ENCODE measurements at places on chromosomes 6 and 20.

DNA sequence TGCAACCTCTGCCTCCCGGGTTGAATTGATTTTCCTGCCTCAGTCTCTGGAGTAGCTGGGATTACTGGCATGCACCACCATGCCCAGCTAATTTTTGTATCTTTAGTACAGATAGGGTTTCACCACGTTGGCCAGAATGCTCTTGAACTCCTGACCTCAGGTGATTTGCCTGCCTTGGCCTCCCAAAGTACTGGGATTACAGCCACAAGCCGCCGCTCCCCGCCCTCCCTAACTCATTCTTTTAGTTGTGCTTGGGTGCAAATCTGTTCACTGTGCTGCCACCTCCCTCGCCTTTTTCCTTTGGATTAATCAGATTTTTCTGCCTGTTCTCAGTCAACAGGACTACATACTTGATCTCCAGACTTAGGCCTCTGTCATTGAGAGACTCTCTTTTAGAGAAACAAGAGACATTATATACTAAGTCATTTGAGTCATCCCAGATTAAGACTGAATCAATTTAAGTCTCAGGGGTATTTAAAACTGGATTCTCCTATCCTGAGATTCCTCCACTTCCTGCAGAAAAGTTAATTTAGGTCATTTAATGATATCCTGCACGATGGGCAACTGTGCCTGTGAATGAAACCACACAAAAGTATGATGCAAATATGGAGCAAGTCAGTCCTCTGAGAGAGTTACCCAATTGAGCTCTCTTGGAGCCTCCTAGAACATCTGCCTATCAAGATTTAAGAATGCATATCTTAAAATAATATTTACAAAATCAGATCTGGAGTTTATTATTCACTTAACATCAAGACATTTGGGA, 136.1 kb upstream of the THEMIS start:
- no peak for DNase-seq

DNA sequence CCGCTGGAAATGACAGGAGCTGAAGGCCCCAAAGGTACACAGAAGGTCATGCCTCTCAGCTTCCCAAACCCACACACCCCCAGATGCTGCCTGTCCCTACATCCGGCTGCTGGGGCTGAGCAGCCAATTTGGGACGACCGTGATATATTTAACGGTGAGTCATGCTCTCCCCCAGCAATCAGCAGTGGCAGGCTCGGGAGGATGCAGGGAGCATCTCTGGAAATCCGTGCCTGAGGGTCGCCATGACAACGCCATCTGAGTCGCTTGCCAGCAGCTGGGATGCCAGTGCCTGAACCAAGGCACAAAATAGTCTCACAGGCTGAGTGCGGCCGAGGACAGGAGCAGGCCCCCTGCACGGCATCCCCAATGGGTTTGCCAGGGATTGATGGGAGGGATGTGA, 57.9 kb downstream of the KCNB1 start:
- no peak for DNase-seq

- DNase-seq, result no peak
Measured at GRCh38 chr6:143525356-143525755, 13.8 kb upstream of the FUCA2 start.

GRCh38 chr20:40961176-40961575, 67.4 kb upstream of the TOP1 start:
- DNase-seq, result no peak

GRCh38 chr20:19207541-19207940, 4.9 kb upstream of the SLC24A3 start:
- no peak for DNase-seq

Data from brain pericyte (primary cell).